ENCODE measurements at places on chromosomes 16 and 17.
A peak's percentile ranks its signal among the peaks of the same experiment; 100 is the strongest.

- DNase-seq, result no peak
Observed at GRCh38 chr17:19461116-19461515, 50.1 kb downstream of the RNF112 start.

DNA sequence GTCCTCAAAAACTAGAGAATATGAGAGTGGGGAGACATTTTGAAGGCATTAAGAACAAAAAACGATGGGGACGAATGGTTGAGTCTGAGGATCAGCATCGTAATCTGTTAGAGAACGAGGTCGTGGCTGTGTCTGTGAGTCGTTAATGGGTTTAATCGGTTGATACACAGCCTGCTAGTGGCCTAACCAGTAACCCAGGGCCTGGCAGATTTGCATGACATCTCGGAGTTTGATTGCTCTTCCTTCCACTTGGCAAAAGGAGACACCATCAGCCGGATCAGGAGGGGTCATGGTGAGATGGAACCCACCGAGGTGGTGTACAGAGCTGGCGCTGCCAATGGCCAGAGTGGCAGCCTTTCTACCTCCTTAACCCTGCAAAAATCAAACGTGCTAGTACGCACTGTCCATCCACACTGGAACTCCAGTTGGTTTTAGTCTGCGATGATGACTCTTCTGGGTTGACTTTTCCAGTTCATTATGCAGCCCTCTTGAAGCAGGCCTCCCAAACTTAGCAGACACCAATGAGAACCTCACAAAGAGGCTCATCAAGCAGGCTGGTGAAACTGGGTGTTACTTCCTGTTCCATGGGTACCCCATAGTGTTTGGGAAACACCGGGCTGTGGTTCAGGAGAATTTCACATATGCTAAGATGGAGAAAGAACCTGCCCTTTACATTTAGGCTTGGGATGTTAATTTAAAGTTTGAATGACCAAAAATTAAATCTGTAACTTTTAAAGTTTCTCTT lies 4.1 kb downstream of the HS3ST3B1 start:
- no peak for DNase-seq

GRCh38 chr16:593406-593805 lies 3.5 kb downstream of the RAB40C start:
- no peak for DNase-seq

DNA sequence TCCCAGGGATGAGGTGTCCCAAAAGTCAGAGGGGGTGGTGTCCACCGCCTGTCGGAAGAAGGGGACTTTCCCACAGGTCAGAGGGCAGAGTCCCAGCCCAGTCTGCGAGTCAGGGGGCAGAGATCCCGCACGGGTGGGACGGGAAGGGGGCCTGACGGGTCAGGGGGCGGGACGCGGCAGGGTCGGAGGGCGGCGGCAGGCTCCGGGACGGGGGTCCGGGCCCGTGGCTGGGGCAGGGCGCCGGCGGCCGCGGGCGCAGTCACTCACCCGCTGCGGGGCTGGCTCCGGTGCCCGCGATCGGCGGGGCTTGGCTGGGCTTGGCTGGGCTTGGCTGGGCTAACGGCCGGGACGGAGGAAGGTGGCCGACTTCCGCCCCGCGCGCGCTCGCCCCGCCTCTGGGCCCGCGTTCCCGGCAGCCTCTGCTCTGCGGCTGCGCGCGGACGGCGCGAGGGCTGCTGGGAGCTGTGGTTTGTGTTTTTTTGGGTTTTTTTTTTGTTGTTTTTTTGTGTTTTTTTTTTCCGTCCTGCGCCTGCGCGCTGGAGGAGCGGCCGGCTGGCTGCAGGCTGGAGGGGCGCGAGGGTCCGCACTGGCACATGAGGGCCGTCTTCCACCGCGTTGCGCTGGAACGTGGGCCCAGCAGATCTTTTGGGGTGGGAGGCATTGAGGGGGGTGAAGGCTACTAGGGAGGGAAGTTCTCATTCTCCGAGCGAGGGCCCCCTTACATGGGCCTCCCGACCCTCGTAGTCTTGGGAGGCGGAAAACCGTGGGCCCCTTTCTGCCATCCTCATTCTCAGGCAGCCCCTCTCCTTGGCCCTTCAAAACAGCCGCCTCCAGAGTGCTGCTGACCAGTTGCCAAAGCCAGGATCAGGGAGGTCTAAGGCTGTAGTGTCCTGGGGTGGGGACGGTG lies at the start of gene CANT1:
Gene CANT1, minus strand, starts transcription at position 368 of the 907 bp plus-strand sequence. CDS start 12,142 bp downstream, outside the sequence.
- DNase-seq, result peak; percentile 63

GRCh38 chr17:52419229-52419641 lies 260.7 kb upstream of the CA10 start:
- DNase-seq, result no peak

DNA sequence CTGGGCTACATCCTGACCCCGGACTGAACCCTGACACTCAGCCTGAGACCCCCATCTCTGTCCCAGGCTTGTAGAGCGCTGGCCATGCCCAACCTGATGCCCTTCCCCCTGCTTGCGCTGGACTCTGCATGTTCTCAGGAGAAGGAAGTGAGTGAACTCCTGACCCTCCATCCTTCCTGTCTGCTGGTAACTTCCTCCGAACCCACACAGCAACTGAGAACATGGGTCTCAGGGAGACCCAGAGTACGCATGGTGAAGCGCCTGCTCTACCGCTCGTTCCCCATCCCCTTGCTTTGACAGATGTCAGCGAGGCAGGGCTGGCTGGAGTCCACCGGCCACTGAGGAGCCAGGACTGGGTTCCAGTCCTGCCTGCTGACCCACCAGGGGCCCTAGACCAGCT lies 6.1 kb downstream of the CAMKK1 start:
- no peak for DNase-seq

DNA sequence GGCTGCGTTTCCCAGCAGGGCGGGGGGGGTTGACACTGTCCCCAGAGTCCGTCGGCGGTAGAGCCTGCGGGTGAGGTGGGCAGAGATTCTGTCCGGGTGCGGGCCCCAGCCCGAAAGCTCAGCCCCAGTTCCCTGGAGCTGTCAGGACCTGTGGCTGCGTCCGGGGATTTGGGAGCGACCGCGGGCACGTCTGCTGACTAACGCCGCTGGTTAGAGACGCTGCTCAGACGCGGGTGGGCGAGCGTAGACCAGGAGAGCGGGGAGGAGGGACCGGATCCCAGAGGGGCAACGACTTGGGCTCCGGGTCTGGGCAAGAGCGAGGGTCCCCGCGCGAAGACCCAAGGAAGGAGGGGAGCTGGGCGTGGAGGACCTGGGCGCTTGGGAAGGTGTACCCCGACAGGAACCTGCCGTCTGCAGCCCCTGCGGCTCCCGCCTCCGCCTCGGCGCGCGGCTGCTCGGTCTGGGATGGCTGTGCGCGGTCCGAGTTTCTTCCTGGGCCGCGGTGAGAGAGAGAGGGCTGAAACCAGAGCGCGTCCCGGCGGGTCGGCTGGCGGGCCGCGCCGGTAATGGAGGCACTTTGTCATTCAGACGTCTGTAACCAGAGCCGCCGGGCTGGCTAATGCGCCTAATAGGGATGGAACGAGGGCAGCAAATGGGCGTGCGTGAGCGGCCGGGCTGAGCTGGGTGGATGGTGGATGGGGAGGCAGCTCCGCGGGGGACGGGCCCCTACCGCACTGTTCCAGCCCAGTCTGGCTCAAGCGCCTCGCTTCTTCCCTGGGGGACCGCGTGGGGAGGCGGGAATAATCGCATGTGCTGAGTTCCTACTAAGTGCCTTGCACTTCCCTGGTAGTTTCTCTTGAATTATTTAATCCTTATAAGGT lies 2.3 kb downstream of the NGFR start:
- no peak for DNase-seq

DNA sequence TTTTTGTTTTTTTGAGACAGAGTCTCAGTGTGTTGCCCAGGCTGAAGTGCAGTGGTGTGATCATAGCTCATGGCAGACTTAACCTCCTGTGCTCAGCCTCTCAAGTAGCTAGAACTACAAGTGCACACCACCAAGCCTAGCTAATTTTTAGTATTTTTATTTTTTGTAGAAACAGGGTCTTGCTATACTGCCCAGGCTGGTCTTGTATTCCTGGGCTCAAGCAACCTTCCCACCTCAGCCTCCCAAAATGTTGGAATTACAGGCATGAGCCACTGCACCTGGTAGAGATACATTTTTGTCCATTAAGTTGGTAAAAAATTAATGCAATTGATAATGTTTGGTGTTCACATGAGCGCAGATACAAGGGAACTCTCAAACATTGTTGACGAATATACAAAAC lies 22.2 kb upstream of the SRCIN1 start:
- no peak for DNase-seq

GRCh38 chr17:34728771-34729310 lies 149.5 kb downstream of the TMEM132E start:
- DNase-seq, result no peak

DNA sequence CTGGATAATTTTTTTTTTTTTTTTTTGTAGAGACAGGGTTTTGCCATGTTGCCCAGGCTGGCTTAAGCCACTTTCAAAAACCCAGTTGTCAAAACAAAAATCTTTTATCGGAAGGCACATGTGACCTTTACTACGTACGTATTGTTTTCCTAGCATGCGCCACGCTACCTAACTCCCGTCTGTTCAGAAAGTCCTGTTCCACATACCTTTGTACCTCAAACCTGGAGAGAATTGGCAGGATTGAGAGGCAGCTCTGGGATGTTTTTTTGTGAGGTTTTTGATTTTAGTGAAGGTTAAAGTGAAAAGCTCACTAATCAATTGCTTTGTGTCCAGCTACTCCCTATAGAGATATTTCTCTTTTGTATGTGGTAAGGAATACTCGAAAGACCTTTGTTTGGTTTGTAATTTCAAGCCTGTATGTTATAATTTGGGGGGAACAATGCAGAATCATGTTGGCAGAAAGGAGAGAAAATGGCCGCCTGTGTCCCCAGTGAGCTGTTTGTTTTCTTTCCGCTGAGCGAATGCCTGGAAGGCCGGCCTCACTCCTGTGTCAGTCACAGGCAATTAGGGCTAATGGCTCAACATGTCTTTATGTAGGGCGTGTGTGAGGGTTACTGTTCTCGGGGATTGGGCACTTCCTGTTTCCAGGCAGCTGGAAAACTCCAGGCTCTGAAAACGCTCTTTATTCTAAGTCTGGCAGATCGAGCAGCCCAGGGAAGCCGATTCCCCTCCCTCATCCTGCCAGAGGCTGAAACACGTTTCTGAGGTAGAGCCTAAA lies 60.8 kb upstream of the CLEC18A start:
- DNase-seq, result no peak

- DNase-seq, result no peak
Observed at GRCh38 chr17:78275355-78275754, 43.9 kb downstream of the TMEM235 start.

- DNase-seq, result no peak
Observed at GRCh38 chr17:19531780-19532501, 1.7 kb upstream of the SLC47A1 start.

- no peak for DNase-seq
Observed at GRCh38 chr16:54862529-54862928, 68.1 kb upstream of the IRX5 start.

- peak; percentile 62 for DNase-seq
Observed at GRCh38 chr16:2842340-2843000, 12.4 kb downstream of the ZG16B start.

DNA sequence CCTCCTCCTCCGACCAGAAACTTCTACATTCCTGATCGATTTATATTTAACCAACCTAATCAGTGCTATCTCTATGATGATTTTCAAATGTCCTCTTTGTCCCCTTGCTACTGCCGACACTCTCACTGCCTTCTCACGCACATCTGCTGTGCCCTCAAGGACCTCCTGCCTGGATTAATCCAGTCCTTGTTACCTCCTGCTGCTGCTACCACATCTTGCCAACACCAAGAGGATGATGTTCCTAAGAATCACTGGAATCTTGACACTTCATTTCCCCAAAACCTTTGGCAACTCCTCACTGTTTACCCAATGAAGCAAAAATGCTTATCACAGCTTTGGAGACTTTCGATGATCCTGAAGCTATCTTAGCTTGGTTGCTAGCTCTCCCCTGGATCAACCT lies 287.3 kb upstream of the AXIN2 start:
- no peak for DNase-seq

DNA sequence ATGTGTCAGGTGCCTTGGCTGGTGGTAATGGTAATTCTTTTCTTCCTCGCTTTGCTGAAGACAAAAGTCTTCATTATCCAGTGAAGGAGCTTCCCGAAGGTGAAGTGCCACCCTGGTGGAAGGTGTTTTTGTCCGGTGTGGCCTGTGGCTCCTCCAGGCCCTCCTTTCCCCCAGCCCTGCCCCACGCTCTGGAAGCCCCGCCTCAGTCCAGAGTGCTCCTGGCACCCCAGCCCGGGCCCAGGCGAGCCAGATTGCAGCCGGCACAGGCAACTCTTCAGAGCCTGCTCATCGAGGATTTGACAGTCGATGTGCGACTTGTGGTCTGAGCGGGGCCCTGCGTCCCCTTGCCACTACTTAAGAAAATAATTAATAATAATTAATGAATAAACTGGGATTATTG lies 93.7 kb downstream of the MGAT5B start:
- no peak for DNase-seq

- DNase-seq, result no peak
Observed at GRCh38 chr17:9052921-9053320, 31.6 kb downstream of the NTN1 start.

DNA sequence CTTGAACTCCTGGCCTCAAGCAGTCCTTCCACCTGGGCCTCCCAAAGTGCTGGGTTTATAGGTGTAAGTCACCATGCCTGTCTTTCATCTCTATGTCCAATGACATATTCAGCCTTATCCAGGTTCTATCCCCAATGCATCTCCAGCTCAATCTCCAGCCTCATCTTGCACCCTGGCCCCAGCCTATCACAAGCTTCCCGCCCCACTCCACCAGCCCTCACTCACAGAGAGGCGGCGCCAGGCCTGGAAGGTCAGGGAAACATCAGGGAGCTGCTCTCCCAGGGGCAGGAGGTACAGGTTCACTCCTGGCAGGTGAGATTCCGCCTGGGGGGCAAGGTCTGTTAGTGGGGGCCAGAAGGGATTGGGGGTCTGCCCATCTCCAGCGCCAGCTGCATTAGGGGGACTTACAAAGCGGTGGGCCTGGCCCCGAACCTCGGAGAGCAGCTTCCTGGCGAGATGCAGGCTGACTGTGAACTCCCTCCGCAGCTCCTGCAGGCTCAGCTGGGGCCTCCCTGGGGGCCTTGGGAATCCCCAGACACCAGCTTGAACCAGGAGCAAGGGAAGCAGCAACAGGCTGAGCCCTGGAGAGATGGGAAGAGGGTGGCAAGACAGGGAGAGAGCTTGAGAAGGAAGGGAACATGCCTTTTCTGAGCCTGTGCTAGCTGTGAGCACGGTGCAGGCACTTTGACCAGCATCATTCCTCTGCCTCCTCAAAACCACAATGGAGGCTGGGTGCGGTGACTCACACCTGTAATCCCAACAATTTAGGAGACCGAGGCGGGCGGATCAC lies 3.0 kb downstream of the IL27 start:
- DNase-seq, result no peak

DNA sequence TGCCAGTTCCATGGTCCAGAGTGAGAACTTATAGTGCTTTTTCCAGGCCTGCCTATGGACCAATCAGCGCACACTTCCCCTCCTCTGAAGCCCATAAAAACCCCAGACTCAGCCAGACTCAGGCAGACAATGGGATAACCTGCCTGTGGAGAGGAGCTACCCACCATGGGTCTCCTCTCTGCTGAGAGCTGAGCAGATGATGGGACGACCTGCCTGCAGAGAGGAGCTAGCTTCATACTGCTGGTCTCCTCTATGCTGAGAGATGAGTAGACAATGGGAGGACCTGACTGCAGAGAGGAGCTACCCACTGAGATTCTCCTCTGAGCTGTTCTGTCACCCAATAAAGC lies 144.7 kb downstream of the MYO1D start:
- no peak for DNase-seq

Measured in activated naive CD8-positive, alpha-beta T cell treated with anti-CD3 and anti-CD28 coated beads, Interleukin-2, amount 50 U/mL, for 16 hours (primary cell).